ENCODE measurements at places on chromosomes 1 and 21.

GRCh38 chr1:50966991-50967390 lies 3.1 kb upstream of the CDKN2C start:
- DNase-seq = no peak

GRCh38 chr1:33473900-33474299 lies 1.5 kb downstream of the ZSCAN20 start:
- DNase-seq = no peak

- no peak for DNase-seq
Observed at GRCh38 chr1:47805921-47806361, 191.2 kb downstream of the TRABD2B start.

DNA sequence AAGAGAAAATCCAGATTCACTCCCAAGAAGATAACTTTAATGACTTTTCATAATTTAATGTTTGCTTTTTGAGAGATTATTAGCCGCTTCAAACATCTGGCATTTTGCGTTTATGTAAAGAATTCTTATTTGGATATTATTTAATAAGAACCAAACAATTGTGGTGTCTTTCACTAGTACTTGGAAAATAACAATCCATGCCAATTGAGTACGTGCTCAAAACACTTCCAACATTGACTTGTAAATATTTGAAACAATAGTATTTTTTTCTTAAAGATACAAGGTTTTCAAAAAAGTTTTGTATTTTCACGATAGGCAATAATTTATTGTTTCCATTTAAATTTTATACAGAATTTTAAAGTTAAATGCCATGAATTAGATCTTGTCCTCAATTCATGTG lies 498.7 kb downstream of the AMY1C start:
- DNase-seq = no peak

DNA sequence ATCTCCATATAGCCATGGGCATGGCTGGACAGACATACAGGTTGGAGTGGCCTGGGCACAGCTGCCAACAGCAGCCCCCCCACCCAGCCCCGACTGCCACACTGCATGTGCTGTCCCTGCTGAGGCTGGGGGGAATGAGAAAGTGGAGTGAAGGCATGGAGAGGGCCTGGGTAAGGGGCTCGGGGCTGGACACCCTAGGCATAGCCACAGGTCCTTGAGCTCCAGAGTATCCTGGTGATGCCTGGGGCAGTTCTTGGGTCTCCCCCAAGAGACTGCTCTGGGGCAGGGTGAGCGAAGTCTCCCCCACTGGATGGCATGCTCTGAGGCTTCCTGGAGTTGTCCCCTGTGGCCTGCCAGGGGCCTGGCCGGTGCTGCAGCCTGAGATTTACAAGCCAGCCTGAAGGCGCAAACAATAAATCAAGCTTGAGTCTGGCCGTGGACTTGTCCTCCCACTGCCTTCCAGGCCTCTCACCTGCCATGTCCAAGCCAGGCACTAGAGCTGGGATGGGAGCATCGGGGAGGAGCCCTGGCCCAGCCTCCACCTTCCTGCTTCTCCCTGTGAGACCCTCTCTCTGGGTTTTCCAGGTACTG lies 53.6 kb downstream of the FOXO6 start:
- no peak for DNase-seq

DNA sequence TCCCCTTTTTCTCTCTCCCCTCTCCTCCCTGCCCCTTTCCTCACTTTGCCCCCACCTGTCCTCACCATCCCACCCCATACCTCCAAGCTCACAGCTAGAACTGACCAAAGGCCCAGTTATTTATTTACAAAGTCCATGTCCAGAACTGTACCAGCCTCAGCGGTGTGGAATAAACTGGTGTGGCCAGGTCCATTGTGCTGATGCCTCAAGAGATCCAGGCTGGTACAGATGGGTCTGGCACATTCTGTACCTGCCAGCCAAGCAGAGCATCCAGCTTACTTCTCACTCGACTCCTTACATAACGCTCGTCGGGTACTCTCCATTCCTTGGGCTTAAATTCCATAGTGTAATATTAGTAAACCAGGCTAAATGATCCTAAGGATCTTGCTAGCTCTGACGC lies 11.8 kb downstream of the PDZK1IP1 start:
- DNase-seq = no peak

- DNase-seq = no peak
Observed at GRCh38 chr1:228465571-228466146, 21.5 kb upstream of the RNF187 start.

DNA sequence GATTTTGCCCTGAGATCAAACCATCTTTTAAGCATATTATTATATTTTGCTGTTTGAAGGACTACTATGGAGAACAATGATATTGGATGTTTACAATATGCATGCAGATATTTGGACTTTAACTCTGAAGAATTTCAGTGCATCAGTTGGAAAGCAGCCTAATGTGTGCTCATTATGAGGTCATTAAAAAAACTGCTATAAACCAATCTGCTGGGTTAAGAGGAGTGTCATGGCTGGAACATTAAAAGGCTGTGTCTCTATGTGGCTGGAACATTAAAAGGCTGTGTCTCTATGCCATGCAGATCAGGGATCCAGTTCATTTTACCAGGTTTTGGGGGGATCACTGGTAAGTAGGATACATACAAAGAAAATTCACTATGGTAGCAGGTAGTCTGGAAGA lies 77.6 kb downstream of the SPATA46 start:
- no peak for DNase-seq

DNA sequence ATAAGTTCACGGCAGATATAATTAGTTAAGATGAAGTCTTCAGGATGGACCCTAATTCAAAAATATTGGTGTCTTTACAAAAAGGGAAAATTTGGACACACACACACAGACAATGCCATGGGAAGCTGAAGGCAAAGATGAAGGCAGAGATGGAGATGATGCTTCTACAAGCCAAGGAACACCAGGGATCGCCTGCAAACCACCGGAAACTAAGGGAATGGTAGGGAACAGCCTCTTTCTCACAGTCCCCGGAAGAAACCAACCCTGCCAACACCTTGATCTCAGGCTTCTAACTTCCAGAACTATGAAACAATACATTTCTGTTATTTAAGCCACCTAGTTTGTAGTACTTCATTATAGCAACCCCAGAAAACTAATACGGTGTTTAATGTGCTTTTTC lies 15.1 kb upstream of the SERTAD4 start:
- no peak for DNase-seq
